ENCODE measurements at places on chromosomes 13 and 19. TPM values are rescaled to one million over a fixed set of nuclear protein-coding genes. Genes with fewer than 3 reads are reported as not detected.

- DNase-seq: no peak
Observed at GRCh38 chr13:46288570-46289259, 77.0 kb downstream of the LRRC63 start.

DNA sequence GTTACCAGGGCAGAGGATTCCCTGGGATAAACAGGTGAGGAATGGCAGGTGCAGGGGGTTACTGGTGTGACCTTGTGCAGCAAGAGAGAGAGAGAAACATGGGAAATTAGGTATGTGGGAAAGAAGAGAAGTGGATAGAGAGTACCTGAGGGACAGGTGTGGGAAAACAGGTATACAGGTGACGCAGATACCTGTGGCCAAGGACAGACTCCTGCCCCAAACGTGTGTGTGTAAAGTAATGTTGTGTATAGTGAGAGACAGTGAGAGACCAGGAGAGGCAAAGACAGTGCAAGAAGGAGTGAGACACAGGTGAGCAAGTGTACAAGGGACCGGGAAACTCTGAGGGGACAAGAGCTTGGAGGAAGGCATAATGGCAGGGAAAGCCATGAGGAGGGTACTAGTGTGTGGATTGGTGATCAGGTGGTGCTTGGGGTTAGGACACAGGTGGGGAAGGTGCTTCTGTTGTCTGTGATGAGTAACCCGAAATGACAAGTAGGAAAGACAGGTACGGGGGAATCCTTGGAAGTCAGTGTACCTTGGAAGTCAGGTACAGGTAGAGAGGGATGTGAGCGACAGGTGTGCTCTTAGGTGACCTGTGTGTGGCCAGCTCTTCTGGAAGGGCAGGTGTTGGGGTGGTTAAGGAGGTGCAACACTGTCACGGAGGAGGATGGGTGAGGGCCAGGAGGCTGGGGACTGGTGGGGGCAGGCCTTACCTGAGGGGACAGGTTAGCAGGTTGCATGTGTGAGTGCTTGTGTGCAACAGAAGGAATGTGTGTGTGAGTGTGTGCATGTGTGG lies 2.8 kb downstream of the ERFL start:
- no peak for DNase-seq

DNA sequence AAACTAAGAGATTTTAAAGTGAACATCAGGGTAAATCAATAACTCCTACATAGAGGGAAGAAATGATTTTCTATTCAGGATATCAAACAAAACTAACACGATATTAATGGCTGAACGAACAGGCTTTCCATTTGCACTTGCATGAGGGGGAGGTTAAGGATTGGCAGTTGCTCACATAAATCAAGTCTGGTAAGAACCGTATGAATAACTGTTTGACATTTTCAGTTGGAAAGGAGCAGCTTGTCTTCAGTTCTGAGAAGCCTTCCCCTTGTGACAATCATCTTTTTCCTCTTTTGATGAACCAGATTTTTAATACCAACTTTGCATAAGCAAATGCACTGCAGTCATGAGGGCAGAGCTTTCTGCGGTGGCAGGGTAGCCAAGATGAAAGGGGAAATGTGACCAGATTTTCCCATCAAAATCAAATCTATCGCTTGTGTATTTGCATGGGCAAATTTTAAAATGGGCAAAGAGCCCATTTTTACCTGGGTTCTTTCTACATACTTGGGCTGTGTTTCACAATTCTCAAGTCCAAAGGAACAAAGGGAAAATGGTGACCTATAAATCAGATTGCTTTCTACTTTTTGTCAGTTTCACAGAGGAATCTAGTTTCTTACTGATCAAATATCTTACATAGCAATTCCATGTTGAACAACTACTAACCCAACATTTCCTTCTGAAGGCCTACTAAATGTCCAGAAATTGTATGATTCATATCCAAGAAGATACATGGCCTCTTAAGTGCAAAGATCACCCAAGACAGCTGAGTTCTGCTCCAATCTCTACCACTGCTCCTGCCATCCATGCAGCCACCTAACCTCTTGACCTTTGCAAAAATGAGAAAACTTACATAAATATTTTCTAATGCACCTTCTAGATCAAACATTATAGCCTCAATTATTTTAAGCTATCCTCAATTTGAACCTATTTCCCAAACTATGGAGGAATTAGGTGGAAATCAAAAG lies 249.6 kb downstream of the OXGR1 start:
- DNase-seq: no peak

The SLITRK6 gene
- not detected for total RNA-seq

- no peak for DNase-seq
Observed at GRCh38 chr13:101988140-101988539, 413.7 kb downstream of the FGF14 start.

The ZSCAN4 gene
- total RNA-seq: not detected

The ACER1 gene
- not detected for total RNA-seq

All from mesenteric fat pad (tissue), 1 donor.